Panc1 (cell line): ENCODE measurements at places on chromosomes 13 and 19. TPM values are rescaled to one million over a fixed set of nuclear protein-coding genes. Genes with fewer than 3 reads are reported as not detected.

Gene LRRC25
- 0.15 TPM for total RNA-seq

Gene CGB3
- total RNA-seq = not detected

Gene ZNF587B
- total RNA-seq = 17.6 TPM

Gene ELAVL3
- not detected for total RNA-seq

Gene BRSK1
- 7.9 TPM for total RNA-seq

Gene LILRA6
- total RNA-seq = 0.08 TPM

DNA sequence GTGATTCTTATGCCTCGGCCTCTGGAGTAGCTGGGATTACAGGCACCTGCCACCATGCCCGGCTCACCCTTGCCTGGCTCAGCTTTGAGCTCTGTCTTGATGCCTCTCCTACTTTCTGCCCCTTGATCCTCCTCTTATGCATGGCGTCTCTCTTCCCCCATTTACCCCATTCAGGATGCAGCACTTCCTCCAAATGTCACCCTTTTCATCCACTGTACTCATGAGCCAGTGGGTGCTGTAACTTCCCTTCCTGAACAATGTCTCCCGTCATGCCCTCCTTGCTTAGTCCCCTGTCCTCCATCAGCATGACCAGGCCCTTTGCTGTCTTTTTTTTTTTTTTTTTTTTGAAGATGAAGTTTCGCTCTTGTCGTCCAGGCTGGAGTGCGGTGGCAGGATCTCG is 3.4 kb upstream of the SIGLEC9 start:
- no peak overlapping the region for H3K4me3 ChIP-seq
- no peak for DNase-seq
- no peak overlapping the region for H3K27ac ChIP-seq
- H3K36me3 ChIP-seq = no peaks in the 10 kb centered on the region
- no peaks in the 10 kb centered on the region for H3K4me1 ChIP-seq

GRCh38 chr13:110354715-110355473 is 47.8 kb downstream of the COL4A2 start:
- H3K4me3 ChIP-seq = no peak overlapping the region
- H3K27me3 ChIP-seq = no peaks in the 10 kb centered on the region

DNA sequence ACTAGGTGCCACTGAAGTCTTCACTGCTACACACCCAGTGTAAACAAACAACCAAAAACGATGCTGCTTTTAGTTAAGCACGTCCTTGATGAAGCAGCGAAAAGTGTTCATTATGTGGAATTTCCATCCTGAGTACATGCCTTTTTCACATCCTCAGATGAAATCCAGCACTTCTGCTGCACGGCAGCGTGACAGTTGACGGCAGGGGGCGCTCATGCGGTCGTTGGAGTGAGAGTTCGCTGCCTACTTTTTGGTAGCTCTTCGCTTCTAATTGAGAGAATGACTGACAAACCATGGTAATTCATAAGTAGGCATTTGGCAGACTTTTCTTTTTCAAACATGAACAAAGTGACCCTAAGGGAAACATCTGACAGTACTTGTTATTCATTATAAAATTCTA is 1124.9 kb downstream of the EFNB2 start:
- no peaks in the 10 kb centered on the region for H3K4me1 ChIP-seq
- no peak for DNase-seq
- H3K27me3 ChIP-seq = no peaks in the 10 kb centered on the region
- H3K4me3 ChIP-seq = no peak overlapping the region
- H3K36me3 ChIP-seq = no peaks in the 10 kb centered on the region

DNA sequence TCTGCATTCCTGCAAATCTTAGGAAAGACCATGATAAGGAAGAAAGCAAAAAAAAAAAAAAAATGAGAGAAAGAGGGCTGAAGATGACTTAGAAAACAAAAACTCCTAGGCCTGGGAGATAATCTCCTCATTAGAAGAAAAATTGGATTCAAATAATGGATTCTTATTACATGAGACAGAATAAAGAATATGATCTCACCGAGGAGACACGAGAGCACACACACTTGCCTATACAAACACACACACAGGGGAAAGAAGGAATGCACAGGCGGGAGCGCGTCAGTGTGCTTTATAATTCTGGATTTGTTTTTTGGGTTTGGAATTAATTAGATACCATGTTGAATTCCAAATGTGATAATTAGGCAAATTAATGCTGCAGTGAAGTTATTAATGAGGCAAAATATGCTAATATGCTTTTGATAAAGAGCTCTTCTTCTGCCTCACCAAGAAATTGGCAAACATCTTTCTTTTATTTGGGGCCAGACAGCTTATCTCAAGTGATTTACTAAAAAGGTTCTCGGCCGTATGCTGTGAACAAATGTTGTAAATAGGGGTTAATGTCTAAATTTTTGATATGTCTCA is 36.1 kb upstream of the PCDH8 start:
- no peaks in the 10 kb centered on the region for H3K36me3 ChIP-seq
- DNase-seq = no peak
- no peak overlapping the region for H3K27ac ChIP-seq
- H3K4me1 ChIP-seq = no peaks in the 10 kb centered on the region

DNA sequence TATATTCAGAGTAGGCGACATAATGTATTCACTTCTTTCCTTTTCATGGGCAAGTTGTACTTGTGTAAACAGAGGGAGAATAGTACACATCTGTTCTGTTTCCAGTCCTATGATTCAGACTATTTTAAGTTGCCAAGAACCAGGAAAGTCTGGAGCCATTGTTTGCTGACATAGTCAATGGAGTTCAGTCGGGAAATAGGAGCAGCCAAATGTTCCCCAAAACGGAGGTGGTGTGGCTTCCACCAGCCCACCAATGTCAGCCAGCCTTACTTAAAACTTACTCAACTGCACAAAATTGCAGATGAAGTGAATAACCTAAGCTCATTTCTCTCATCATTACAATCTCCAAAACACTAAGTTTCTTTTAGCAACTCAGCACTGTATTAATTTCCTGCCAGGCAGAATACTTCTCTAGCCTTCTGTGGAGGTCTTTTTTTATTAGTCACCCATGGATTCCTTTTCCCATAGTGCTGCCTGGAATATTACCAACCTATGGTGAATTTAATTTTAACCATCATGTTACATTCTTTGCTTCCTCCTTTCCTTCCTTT is 22.3 kb upstream of the CSNK1A1L start:
- no peaks in the 10 kb centered on the region for H3K4me1 ChIP-seq
- no peaks in the 10 kb centered on the region for H3K27me3 ChIP-seq
- H3K27ac ChIP-seq = no peak overlapping the region
- H3K36me3 ChIP-seq = no peaks in the 10 kb centered on the region
- no peak overlapping the region for H3K4me3 ChIP-seq
- no peak for DNase-seq

GRCh38 chr19:47228168-47228936 is 2.6 kb downstream of the BBC3 start:
- H3K27me3 ChIP-seq = no peaks in the 10 kb centered on the region
- H3K4me3 ChIP-seq = peak overlapping the region; percentile 65
- H3K4me1 ChIP-seq = peaks cover 20% of the 10 kb centered on the region
- no peaks in the 10 kb centered on the region; the same call in 1 of the 2 replicates for H3K36me3 ChIP-seq
- no peak for DNase-seq

DNA sequence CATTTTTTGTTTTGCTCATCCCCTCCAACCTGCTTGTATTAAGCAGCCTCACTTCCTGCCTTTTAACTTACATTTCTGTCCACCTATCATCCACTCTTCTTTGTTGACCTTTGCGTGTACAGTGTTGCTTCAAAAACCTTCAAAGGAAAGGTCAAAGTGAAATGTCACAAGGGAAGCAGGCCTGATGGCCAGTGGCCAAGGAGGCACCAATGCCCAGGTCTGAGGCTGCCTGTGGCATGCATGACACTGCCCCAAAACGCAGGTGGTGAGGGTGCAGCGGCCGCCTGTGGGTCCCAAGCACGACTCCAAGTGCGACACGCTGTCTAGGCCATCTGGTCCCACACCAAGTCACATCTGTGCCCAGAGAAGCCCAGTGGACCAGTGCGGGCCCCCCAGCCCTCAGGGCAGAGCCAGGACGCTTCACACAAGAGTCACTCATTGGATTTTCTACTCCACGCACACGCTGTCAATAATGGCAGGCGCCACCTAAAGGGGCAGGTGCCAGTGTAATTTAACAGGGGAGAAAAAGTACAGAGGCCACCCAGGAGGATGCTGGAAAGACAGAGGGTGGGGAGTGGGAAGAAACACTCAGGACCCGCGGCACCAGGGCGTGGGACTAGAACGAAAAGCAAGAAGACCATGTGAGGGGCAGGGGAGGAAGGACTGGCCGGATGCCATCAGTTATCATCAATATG is 23.5 kb downstream of the SLC7A1 start:
- no peaks in the 10 kb centered on the region for H3K36me3 ChIP-seq
- no peak for DNase-seq
- H3K4me1 ChIP-seq = peaks cover 4% of the 10 kb centered on the region
- no peak overlapping the region for H3K27ac ChIP-seq

- H3K27me3 ChIP-seq = no peaks in the 10 kb centered on the region
- no peak for DNase-seq
- H3K36me3 ChIP-seq = peaks cover 4% of the 10 kb centered on the region; the same call in 1 of the 2 replicates
Observed at GRCh38 chr19:38373907-38374331, 452 bp upstream of the PSMD8 start.

DNA sequence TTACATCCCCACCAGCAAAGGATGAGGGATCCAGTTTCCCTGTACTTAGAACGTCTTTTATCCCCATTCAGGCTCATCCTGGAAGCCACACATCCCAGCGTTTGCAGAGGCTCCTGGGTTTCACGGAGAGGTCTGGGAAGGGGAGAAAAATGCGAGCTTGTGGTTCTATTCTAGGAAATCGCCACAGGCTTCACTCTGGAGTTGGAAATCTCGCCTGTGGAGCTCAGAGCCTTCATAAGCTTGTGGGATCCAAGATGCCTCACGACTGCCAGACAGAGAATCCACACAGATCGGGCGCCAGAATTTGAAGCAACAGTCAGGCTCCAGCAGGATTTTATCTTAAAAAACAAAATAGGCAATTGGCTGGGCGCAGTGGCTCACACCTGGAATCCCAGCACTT is 157.9 kb downstream of the PTPRS start:
- no peak overlapping the region for H3K4me3 ChIP-seq
- no peaks in the 10 kb centered on the region for H3K4me1 ChIP-seq
- DNase-seq = no peak
- H3K27ac ChIP-seq = no peak overlapping the region
- H3K36me3 ChIP-seq = no peaks in the 10 kb centered on the region

DNA sequence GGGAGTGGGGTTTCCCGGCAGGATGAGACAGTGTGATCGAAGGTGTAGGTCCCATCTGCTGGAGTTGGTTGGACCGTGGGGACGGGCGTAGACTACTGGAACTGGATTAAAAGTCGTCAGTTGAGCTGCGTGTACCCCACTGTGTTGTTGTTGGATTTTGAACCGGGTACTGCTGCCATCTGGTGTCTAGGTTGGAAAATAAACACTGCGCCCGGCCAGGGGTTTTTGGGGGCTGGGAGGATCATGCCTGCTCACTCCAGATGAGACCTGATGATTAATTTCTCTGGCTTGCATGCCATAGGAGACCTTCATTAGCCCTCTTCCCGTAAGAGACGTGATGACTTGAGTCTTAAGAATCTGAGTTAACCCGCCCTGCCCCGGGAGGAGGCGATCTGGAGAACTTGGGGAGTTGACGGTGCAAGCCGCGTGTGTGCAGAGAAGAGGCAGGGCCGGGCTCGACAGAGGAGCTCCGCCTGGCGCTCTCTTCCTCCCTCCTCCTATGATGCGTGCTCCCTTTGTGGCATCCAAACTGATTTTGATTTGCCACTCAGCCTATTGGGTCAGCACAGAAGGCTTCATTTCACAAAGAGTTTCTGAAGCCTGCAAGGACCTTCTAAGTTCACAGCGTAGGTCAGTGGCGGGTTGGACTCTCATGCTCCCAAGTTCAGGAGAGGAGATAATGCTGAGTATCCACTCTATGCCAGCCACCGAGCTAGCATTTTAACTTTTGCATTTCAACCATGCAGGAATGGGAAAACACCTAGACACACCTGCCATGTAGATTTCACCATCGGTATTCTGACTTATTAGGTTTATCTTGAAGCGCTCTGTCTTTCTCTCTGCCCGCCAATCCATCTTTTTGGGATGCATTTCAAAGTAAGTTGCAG is 2.7 kb downstream of the UHRF1 start:
- peaks cover 33% of the 10 kb centered on the region for H3K4me1 ChIP-seq
- H3K36me3 ChIP-seq = peaks cover 3% of the 10 kb centered on the region
- DNase-seq = peak; percentile 89
- no peaks in the 10 kb centered on the region for H3K27me3 ChIP-seq
- H3K4me3 ChIP-seq = peak overlapping the region; percentile 55
- peak overlapping the region; percentile 93 for H3K27ac ChIP-seq

GRCh38 chr13:36530861-36531590 is 98.7 kb downstream of the CCNA1 start:
- no peak for DNase-seq
- no peaks in the 10 kb centered on the region for H3K36me3 ChIP-seq
- H3K27ac ChIP-seq = no peak overlapping the region
- H3K4me1 ChIP-seq = no peaks in the 10 kb centered on the region
- H3K27me3 ChIP-seq = no peaks in the 10 kb centered on the region

GRCh38 chr19:49591731-49592485 is 926 bp downstream of the PRR12 start:
- DNase-seq = no peak
- H3K27me3 ChIP-seq = no peaks in the 10 kb centered on the region
- peaks cover 8% of the 10 kb centered on the region for H3K4me1 ChIP-seq
- H3K4me3 ChIP-seq = peak overlapping the region; percentile 73

- no peak overlapping the region for H3K4me3 ChIP-seq
- no peaks in the 10 kb centered on the region for H3K27me3 ChIP-seq
- H3K27ac ChIP-seq = no peak overlapping the region
- H3K4me1 ChIP-seq = no peaks in the 10 kb centered on the region
Observed at GRCh38 chr13:60261432-60262351, 98.0 kb upstream of the DIAPH3 start.

DNA sequence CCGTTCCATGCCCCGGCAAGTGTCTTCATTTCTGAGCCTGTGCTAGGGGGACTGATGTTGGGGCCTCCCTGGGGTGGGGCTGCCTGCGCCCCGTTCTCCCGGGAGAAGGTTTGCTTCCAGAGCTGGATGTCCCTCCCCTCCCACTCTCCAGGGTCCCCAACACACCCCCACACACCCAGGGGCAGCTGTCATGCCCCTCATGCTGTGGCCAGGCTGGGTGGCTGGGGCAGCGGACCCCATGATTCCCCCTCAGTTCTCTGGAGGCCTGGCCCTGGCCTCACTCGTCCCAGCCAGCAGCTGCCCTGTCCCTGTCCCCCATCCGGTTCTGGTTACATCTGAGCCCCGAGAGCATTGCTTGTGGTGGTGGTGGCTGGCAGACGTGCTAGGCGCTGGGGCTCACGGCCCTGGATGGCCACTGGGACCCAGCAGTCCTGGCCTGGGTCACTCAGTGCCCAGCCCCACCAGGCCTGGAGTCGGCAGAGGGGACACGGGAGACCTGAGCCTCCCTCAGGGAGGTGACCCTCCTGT is 184.8 kb downstream of the KDM4B start:
- H3K36me3 ChIP-seq = no peaks in the 10 kb centered on the region
- H3K27me3 ChIP-seq = no peaks in the 10 kb centered on the region
- H3K4me1 ChIP-seq = no peaks in the 10 kb centered on the region

GRCh38 chr19:40674291-40674690 is 16.2 kb downstream of the NUMBL start:
- H3K4me1 ChIP-seq = no peaks in the 10 kb centered on the region
- no peak overlapping the region for H3K27ac ChIP-seq
- no peak for DNase-seq
- H3K27me3 ChIP-seq = no peaks in the 10 kb centered on the region
- no peak overlapping the region for H3K4me3 ChIP-seq

- H3K27ac ChIP-seq = no peak overlapping the region
- no peaks in the 10 kb centered on the region for H3K27me3 ChIP-seq
- no peaks in the 10 kb centered on the region for H3K36me3 ChIP-seq
- H3K4me3 ChIP-seq = no peak overlapping the region
Observed at GRCh38 chr13:33235564-33235963, 50.0 kb downstream of the STARD13 start.
